ENCODE measurements at places on chromosomes 11 and 22.

DNA sequence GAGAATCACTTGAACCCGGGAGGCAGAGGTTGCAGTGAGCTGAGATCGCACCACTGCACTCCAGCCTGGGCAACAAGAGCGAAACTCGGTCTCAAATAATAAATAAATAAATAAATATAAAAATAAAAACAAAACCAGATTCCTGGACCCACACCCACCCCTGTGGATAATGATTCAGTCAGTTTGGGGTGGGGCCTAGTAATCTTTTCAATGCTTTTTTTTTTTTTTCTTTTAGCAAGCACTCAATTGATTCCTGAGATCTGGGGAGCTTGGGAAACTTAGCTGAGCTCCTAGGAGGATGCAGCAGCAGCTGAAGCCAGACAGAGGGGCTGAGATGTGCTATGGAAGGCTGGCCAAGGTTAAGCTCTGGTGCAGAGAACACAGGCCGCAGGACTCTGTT lies 4.6 kb upstream of the PC start:
- no peak for DNase-seq

GRCh38 chr11:112279901-112280267 lies 19.2 kb upstream of the PLET1 start:
- DNase-seq, result peak; percentile 68

DNA sequence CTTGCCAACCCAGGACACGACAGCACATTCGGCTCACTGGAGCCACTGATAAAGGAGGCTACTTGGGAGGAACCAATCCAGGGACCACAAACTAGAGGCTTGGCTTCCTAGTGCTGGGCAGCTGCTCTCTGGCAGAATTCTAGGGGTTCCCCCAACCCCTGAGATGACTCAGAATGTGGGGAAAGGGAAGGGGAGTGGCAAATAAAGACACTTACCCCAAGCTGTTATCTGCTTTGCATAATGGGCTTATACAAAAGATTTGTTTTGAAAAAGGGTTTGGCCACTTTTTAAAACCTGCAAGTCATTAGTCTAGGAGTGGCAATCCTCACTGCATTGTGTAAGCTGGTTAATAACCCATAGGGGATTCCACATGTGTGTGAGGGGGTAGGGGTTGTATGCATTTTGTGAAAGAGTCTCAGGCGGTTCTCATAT lies 64.1 kb upstream of the LMO1 start:
- no peak for DNase-seq

DNA sequence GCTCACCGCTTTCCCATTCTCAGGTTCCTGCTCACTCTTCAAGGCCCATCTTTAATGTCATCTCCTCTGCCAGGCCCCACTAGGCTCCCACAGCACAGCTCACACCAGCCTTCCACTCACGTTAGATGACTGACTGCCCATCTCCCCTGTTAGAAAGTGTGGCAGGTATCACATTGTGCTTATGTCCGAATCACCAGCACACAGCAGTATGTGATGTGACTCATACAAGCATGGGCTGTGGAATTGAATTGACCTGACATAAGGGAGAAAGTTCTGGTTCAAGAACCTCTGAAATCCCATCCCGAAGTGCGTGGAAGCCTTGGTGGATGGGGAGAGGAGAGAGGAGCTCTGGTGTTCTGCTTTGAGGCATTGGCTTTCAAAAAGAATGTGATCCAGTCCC lies 6.5 kb downstream of the VSTM5 start:
- DNase-seq, result no peak

DNA sequence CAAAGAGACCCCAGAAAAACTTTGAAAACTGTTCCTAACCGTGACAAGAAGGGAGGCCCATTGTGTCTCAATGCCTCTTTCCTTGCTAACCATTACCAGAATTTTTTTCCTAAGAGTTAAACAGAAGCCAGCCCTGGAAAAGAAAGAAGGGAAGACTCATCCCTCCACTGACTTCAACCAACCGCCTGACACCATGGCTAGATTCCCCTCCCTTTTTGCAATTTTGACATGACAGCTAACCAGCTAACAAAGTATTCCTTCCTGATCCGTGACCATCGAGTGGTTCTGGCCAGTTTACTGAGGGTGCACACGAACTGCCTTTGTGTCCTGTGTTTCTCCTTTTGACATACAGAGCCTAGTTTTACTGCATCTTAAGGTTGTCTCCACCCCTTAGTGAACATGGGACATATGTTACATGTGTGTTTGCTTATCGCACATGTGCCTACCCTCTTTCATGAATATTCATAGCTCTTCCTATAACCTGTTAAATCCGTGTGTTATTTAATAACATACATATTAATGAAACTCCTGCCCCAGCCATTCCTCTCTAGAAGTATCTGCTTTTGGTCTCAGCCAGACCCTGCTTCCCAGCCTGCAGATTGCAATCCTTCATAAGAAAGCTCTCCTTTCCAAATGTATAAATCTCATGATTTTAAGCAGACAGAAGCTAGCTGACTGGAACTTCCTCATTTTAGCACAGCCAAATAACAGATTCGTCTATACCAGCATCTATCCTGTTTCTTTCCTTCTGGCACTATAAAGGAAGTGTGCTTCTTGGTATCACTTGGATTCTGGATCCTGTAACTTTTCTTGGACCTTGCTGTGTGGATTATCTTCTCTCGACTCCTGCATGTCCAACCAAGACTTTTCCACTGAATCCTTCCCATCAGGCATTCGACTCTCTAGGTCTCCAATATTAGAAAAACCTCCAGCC lies 37.8 kb downstream of the RASSF10 start:
- no peak for DNase-seq

- DNase-seq, result no peak
These were observed 105.4 kb downstream of the CASP12 start for GRCh38 chr11:104792861-104793260.

GRCh38 chr11:134801570-134801969 lies 389.5 kb upstream of the B3GAT1 start:
- DNase-seq, result no peak

GRCh38 chr11:24617856-24618255 lies 121.0 kb downstream of the LUZP2 start:
- DNase-seq, result no peak

All from NCI-H1930 (cell line).